Activated CD8-positive, alpha-beta memory T cell treated with anti-CD3 and anti-CD28 coated beads, Interleukin-2, amount 50 U/mL, for 4 hours (primary cell): ENCODE measurements at places on chromosomes 13 and 19.

DNA sequence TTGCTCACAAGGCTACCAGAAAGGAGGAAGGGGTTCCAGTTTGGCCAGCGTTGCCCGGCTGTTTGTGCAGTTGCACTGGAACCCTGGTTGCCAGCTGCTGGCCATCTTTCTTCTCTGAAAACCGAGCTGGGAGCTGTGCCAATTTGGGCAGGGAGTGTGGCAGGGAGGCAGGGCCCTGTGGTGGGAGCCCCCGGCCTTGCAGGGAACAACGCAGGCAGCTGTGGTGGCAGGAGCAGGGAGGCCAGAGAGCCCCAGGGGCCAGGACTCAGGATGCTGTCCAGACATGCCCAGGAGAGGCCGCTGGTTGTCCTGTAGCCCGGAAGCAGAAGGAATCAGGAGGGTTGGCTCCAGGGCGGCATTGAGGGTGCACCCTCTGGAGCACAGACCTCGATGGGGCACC is 4.8 kb downstream of the KMT5C start:
- DNase-seq = no peak

GRCh38 chr19:17135001-17135853 is 59.6 kb downstream of the MYO9B start:
- DNase-seq = peak; percentile 35

- no peak for DNase-seq
These were observed 32.5 kb downstream of the FGF14 start for GRCh38 chr13:102369302-102369701.

DNA sequence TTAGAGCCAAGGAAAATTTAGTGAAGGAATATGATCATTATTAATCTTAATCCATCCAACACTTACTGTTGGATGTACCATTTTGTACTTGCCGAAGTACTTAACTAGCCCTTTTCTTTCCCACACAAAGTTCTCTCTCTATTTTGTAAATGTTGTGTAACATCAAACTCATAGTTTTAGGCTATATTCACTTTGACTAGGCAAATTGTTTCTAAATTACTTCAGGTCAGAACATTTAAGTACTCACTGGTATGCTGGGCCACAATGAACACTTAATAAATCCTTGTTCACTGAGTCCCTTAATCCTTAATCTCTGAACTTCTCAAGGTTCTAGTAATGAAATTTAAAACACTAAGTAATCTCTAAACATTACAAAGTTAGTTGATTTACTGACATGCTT is 49.3 kb upstream of the EEF1AKMT1 start:
- no peak for DNase-seq

- no peak for DNase-seq
These were observed 385.8 kb downstream of the DLEU7 start for GRCh38 chr13:50457415-50458393.

GRCh38 chr13:34708566-34709313 is 233.3 kb upstream of the NBEA start:
- no peak for DNase-seq

DNA sequence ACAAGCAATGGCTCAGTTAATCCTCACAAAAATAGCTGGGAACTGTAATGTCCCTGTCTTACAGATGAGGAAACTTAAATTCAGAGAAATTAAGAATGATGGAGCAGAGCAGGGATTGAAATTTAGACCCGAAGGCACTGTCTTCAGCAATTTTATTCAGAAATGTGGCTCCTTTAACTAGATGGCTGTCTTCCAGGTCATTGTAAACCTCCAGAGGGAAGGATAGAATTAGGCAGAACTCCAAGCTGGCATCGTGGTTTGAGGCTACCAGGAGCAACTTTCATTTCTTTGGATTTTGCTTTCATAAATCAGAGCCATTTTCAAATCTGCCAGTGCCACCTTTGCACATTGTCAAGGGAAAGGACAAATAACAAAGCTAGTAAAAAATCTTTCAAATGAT is 339.0 kb downstream of the DCT start:
- no peak for DNase-seq
